ENCODE measurements at places on chromosomes 2 and 18.

DNA sequence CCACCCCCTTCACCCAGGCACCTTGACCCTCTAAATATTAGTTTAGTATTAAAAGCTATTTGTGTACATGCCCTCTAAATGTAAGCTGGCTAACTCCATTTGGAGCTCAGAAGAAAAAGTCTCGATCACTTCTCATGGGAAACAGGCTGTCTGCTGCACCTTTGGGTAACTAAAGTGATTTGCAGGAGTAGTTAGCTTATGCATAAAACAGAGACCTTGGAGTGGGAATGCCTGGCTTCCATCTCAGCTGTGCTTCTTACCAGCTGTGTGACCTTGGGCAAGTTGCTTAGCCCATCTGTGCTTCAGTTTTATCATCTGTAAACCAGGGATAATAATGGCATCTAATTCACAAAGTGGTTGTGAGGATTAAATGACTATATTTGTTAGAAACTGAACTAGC lies 29.9 kb downstream of the IGFBP2 start:
- no peak for DNase-seq

DNA sequence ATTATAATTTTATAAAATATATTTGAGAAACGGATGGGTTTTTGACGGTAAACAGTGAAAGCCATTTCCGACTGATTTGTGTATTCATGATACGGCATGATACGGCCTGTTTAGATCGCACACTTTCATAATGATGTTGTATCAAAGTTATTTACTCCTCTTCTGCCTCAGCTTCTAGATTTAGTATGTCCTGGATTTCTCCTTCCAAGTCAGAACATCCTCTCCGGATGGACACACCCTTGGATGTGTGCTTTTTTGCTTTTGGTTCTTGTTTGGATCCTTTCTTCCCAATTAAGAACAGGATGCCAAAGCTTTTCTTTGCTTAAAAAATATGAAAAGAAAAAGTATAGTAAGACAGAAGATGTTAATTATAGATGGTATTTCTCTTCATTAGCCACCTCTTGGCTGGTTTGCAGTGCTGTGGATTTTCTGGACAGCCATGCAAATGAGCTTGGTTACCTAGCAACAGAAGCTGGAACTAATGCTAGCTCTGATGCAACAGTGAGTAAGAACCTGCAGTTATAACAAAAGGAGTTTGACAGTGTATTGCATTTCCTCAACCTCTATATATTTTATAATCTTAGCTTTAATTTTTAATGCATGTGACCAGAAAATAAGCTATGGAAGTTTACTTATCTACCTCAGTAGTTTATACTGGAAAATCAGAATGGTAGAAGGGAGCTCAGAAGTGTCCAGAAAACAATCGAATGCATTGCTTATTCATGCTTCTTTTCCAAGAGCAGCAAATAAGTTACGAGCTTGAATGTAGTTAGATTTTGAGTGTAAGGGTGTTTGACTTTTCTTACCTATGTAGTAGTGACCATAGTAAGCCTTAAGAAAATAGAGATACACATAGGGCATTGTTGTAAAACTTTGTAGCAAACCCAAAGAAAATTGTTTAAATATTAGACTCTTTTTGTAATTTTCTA lies 27.9 kb downstream of the RMND5A start:
- DNase-seq, result no peak

- DNase-seq, result no peak
These were observed 5.6 kb upstream of the ATOH8 start for GRCh38 chr2:85748039-85748734.

DNA sequence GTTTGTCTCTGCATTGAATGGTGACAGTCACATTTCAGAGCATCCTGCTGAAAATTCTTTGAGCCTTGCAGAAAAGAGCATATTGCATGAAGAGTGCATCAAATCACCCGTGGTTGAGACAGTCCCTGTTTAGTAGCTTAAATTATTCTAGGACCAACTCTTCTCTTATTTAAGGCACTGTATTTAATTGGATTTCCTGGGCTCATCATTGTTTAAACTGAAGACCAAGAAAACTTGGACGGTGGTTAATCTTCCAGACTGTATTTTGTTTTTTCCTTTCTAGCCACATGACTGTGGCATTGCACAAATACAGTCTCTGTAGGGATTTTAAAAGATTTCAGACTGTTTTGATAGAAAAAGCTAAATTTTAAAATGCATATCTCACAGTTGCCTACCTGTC lies 114.4 kb downstream of the GALNT3 start:
- no peak for DNase-seq

GRCh38 chr2:116545286-116546068 lies 1269.0 kb upstream of the DDX18 start:
- no peak for DNase-seq

GRCh38 chr2:170928036-170928823 lies 823 bp upstream of the GORASP2 start:
- DNase-seq, result peak; percentile 71

Data from NCI-H2029 (cell line).